ENCODE measurements at places on chromosomes 3 and 15.

- no peak for DNase-seq
Measured at GRCh38 chr15:35507932-35508638, 37.9 kb downstream of the DPH6 start.

GRCh38 chr3:118577055-118577777 is 457.4 kb downstream of the IGSF11 start:
- no peak for DNase-seq

GRCh38 chr3:63070476-63070810 is 195.2 kb upstream of the CADPS start:
- DNase-seq, result no peak

- DNase-seq, result no peak
Measured at GRCh38 chr3:10570196-10570946, 65.0 kb upstream of the ATP2B2 start.

DNA sequence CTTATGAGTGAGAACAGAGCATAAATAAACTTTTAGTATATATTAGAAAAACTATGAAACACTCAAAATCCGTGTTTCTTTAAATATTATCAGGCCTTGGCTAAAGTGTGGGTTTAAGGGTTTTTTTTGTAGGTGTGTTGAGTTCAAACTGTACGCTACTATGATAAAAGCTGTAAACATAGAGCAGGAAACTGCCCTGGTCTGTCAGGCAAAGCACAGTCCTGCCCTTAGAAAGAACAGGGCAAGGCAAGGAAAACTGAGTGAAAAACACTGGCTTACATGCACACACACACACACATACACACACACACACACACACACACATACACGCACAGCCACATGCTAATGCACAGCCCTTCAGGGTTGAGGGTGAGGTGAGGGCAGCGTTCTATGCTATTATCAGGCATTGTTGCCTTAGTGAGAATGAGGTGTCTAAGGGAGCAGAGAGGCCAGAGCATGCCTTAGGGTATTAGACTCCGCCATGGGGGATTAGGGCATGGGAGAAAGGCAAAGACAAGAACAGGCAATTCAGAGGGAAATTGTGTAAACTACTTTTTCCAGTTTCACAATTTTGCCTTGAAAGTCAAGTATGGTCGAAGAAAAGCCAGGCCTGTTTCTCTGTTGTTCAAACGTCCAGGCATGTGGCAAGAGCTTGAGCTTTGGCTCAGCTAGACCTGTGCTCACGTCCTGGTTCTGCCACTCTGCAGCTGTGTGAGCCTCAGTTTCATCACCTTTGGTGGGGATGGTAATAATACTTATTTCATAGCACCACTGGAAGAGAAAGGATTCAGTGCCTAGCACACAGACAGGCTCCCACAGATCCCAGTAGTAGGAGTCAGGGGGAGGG is 36.3 kb upstream of the TPM1 start:
- DNase-seq, result no peak

DNA sequence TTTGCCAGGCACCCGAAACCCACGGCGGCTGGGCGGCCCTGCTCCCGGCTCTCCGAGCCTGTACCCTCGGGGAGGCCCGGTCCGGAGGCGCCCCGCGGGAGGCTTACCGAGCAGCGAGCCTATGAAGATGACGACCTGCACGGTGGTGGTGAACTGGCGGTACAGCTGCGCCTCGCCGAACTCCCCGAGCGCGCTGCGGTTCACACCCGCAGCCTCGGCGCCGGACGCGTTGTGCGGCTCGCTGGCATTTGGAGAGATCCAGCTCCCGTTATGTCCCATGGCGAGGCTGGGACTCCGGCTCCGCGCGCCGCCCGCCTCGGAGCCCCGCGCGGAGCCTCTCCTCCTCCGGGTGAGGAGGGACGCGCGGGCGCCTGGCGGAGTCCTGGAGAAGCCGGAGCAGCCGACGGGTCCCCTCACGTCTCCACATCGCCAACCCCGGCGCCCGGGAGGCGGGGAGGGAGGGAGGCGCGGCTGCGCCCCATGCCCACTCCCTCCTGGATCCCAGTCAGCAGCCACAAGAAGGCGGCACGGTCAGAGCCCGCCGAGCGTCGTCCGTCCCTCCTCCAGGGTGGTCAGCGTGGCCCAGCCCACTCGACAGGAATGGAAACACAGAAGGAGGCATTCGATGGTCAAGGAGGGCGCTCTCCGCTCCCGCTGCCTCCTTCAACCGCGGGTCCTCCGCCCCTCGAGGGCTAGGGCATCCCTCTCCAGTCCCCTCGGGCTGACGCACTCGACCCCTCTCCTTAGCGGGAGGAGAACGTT is at the start of gene GPR176:
TSS of gene GPR176 (minus strand) at position 519 of the 762 bp plus-strand sequence. CDS start at position 279, 240 bp downstream.
- no peak for DNase-seq

DNA sequence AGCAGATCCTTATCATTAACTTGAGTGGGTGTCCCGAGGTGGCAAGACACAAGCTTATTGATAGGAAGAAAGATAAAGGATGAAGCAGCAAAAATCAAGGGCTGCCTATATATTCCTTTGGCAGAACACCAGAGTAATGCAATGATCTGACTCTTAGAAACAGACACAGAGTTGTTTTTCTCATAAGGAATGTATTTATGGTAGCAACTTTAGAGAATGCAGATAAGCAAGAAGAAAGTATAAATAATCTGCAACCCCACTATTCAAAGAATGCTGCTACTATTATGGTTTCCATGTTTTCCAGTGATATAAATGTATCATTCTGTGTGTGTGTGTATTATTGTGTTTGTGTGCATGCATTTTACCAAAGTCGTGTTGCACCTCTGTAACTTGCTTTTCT is 208.3 kb downstream of the THSD4 start:
- no peak for DNase-seq

DNA sequence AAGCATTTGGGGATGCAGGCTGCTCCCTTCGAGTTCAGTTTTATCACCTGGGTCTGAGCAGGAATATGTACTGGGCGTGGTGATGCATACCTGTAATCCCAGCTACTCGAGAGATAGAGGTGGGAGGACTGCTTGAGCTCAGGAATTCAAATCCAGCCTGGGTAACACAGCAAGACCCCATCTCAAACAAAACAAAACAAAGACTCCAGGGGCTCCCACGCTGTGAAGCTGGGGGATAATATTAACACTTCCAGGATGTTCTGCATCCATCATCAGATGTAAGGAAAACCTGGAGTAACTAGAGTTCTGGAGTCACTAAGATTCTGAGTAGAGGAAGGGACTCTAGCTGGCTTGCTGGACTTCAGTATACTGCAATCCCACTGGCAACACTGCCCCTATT is 40.6 kb downstream of the LYZL4 start:
- no peak for DNase-seq

GRCh38 chr15:48550822-48551525 is 94.5 kb downstream of the FBN1 start:
- no peak for DNase-seq

GRCh38 chr15:61227269-61227949 is 1.7 kb downstream of the RORA start:
- no peak for DNase-seq

GRCh38 chr15:33068511-33068990 is 126.0 kb downstream of the FMN1 start:
- no peak for DNase-seq

DNA sequence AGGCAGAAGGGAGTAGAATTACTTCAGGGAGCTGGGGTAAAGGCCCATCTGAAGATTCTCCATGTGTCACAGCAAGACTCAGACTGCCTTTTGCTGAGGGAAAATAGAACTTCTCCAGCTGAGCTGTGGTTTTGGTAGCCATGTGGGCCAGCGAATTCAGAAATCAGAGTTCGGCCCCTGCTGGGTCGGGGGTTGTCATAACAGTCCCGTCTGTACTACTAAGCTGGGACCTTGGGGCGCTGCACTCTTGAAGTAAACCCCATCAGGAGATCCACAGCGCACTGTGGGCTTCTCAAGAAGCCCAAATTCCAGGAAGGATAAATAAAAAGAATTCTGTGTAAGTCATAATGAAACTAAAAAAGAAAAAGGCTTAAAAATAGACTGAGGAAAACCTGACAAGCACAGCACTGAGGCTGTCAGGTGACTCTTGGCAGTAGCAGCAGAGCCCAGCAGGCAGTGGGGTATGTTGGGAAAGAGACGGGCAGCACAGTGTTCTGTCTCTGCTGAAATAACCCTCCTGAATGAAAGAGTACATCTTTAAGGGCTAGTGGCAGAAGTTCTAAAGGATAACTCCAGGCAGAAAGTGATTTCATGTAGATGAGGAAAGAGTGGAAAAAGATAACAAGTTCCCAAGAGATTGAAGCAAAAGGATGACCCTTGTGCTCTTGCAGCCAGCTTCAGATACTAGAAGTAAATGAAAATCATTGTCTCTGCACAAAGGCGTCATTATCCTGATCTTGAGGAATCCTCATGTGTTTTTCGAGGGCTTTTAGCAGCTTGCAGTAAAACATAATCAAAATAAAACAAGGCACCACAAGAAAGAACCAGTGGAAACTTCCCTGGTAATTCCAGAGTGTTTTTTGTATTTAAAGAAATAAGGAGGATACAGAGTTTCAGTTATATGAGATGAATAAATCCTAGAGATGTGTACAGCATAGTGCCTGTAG is 74.5 kb downstream of the RAB7A start:
- no peak for DNase-seq

GRCh38 chr15:65418596-65418995 is 4.2 kb downstream of the IGDCC4 start:
- no peak for DNase-seq

DNA sequence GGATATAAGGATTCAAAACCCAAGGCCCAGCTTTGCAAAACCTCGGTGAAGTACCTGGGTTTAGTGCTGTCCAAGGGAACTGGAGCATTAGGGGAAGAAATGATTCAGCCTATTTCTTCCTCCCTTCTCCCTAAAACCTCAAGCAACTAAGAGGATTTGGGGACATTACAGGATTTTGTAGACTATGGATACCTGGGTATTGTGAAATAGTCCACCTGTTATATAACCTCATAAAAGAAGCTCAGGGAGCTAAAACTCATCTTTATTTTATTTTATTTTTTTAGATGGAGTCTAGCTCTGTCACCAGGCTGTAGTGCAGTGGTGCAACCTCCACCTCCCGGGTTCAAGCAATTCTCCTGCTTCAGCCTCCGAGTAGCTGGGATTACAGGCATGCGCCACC is 8.7 kb upstream of the SMCO1 start:
- no peak for DNase-seq

GRCh38 chr15:44340410-44340809 is 51.9 kb downstream of the GOLM2 start:
- DNase-seq, result no peak

- no peak for DNase-seq
Measured at GRCh38 chr3:28934126-28934813, 346.6 kb upstream of the RBMS3 start.

DNA sequence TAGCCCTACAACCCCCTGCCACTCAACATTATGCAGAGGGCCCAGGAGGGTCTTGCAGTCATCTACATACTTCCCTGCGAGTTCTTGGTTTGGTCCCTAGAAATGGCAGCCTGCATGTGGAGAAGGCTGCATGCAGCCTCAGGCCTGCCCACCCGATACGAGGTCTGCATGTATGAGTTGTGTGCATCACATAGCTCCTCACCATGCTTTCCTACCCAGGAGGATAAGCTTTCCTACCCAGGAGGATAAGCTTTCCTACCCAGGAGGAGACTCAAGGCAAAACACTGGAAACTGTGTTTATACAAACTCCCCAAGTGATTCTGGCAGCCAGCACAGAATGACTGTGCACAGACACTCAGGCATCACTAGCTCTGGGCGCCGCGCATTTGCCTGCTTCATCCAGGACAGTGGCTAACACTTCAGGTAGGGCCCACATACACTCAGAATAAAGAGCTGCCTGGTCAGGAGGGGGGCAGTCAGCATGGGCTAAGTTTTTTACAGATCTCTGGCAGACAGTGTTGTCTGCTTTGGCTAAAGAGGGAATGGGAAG is 187.7 kb downstream of the THSD4 start:
- no peak for DNase-seq

DNA sequence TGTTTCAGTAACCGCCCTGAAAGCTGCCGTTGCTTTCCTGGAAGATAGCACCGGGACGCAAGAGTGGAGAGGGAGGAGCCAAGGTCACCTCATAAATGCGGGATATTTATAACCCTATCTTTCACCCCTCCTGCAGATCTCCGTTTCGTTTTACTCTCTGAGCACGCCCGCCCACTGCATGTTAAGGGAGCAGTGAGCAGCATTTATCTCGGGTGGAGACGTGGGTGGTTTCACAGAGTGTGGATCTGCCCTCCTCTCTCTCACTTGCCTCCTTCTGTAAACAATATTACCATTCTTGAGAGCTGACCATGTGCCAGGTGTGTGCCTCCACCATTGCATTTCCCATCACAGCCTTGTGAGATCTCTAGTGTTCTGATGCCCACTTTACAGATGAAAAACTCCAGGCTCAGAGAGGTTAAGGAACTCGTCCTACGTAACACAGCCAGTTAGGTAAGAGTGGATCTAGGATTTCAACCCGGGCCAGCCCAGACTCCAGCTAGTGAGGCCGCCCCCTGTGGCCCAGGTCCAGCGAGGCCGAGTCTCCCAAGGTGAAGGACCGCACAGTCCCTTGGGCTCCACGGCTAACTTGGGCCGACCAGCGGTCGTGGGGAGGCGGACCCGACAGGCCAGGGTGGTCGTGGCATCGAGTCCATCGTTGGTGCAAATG is 16.9 kb upstream of the SEMA4B start:
- no peak for DNase-seq

DNA sequence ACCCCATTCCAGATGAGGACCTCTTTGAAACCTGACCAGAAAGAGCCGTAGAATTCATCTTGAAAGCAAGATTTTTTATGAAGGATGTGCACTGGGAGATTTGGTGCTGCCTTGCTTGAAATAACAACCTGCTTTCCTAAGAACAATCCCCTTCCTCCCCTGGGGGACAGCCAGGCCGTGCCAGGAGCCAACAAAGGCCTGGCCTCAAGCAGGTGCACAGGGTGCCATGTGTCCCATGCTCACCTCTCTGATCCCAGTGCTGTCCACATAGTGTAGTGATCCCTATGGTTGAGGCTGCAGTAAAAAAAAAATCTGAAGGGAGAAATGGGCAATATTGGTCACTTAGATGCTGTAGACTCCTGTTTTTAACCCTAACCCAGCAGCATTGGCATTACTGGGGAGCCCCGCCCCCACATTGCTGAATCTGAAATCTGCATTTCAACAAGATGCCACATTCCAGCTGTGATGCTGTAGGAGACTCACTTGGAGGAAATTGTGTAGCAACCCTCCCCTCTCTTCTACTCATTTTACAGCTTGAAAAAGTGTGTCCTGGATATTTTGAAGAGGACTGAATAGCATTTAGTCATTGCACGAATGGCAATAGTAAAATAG is 171.2 kb downstream of the APBA2 start:
- DNase-seq, result no peak

DNA sequence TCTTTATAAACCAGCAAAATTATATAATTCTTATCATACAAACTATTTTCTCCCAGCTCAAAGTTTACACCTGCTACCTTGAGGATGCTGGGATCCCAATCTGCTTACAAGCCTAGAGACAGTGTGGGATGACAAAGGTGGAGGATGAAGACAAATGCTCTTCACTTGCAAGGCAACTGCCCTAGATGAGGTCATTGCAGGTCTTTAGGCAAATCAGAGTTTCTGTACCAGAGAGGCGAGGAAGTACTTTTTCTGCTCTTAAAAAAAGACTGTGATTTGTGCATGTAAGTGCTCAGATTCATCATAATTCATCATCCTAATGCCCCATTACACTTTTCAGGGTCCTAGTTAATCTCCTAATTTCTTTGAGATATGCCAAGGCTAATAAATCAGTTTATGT is 376.1 kb downstream of the ZPLD1 start:
- DNase-seq, result no peak
